ENCODE measurements at places on chromosomes 2 and 18.

DNA sequence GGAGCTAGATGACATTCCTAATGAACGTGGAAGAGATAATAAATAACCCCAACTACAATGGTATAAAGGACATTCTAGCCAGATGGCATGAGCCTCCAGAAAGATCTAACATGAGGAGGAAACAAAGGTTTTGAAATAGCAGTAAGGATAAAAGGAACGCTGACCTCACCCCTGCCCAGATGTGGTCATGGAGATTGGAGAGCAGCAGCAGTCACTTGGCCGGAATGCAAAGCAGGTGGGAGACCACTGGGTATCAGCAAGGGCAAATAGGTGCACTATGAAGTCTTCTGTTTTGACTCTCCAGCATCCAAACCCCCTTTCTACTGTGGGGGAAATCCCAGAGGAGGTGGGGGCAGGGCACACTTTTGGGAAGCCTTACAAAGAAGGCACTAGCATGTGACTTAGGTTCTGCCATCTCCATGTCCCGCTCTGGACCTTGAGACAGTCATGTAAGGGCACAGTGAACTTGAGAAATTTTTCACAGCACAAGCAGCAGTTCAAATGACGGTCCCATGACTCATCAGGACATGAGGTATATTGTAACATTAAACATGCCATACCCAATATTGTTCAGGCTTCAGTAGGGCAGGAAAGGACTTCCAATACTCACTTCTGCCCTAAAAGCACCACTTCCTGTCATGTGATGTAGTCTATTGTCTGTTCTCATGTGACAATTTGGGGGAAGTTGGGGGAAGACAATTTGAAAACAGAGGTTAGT lies 55.2 kb downstream of the METTL4 start:
- DNase-seq, result no peak

DNA sequence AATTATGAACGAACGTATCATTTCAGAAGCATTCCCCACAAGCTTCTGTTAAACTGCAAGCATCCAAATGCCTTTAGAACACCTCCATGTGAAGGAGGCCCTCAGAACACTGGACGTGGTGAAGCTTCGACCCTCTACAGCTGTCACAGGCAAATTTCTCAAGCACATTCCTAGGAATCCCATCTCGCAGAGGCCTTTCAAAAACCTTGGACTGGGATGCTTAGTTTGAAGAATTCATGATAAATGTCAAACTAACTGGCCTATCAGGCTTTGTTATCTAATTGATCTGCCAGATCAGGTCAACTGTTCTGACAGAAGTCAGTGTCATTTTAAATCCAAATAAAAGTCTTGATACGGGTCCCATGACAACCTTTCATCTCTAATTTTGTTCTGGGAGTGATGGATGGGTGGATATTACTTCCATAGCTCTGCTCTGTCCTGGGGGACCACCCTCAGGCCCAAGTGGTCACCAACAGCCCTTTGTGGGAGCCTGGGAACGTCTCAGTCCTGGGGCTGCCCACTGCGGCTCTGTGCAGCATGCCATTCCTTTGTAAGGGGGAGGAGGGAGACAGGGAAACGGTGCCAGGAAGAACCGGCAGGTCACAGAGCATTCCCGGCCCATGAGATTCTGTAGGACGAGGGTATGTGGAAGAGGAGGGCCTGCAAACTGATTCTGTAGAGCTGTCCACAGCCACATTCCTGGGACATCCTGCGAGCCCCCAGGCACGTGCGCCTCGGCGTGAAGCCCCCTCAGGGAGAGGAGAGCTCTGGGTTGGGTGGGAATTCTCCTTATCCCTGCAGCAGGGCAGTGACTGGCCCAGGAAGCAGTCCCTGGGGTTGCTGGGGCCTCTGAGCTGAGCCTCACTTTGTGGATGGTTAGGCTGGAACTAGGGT lies 59.1 kb upstream of the PXDN start:
- DNase-seq, result no peak

DNA sequence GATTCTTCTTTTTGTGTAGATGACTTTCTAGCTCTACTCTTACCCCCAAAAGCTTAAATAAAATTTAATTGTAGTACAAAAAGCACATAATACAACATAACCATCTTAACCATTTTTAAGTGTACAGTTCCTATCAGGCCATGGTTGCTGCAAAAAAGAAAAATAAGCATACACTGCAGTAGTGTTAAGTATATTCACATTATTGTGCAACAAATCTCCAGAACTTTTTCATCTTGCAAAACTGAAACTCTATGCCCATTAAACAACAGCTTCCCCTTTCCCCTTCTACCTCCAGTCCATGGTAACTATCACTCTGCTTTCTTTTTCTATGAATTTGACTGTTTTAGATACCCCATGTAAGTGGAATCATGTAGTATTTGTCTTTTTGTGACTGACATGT lies 18.1 kb downstream of the PPM1B start:
- no peak for DNase-seq

GRCh38 chr2:197328461-197328860 lies 17.9 kb upstream of the ANKRD44 start:
- no peak for DNase-seq

DNA sequence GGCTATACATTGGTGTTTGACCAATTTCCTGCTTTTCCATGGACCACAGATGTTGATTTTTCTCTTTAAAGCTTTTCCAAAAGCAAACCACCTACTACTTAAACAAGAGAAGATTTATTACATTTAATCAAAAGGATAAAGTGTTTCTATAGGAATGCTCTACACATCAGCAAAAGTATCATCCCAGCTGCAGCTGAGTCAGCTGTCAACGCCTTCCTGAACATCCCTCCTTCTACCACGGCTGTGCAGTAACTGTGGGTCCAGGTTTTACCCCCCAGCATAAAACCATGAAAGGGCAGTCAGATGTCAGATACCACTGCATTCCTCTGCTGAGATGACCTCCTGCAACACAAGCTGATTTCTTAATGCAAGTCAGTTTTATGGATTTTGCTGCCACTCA lies 524.5 kb upstream of the MEX3C start:
- DNase-seq, result no peak

DNA sequence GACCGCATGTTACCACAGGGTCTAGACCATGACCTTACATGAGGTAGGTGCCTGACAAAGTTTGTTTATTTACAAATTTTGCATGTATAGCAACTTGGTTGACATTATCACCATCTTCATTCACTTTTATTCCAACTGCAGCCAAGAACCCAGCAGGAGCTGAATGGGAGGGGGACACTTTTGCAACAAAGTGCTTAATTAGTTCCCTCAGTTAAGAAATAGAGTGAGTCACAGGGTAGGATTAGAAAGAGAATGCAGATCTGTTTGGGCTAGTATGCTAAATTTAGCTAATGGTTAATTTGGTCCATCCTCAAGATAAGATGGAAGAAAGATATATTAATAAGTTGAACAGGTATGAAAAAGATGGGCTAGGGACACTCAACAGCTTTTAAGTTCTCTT lies 678.9 kb downstream of the ARHGAP15 start:
- no peak for DNase-seq

GRCh38 chr2:35343135-35343534 lies 1012.4 kb upstream of the CRIM1 start:
- DNase-seq, result no peak

- no peak for DNase-seq
Observed at GRCh38 chr2:10137053-10137843, 14.7 kb downstream of the RRM2 start.

GRCh38 chr2:159941729-159942128 lies 120.7 kb downstream of the PLA2R1 start:
- no peak for DNase-seq

- no peak for DNase-seq
Observed at GRCh38 chr18:58806826-58807714, 57.6 kb upstream of the ZNF532 start.

GRCh38 chr18:54127759-54128378 lies 96.6 kb downstream of the MBD2 start:
- no peak for DNase-seq

DNA sequence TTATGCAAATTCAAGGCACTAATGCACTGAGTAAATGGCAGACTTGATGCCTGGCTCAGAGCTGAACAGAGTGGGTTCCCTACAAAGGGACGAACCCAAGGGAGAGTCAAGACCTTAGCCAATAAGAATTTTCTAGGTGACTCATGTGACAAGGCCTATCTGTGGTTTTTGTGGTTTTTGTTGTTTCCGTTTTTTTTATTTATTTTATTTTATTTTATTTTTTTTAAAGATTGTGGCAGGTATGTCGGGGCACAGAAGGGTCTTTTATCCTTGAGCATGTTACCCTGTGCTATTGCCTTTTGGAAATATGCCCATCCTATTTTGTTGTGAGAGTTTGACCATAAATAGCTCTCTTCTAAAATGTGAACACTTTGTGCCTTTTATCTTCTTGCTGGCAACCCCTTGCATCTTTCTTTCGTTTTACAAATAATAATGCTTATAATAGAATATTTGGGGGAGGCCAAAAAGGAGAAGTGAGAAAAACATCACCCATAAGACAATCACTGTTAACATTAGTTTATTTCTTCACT lies 113.4 kb upstream of the AQP4 start:
- no peak for DNase-seq

GRCh38 chr2:80141007-80141726 lies 163.4 kb downstream of the LRRTM1 start:
- no peak for DNase-seq

GRCh38 chr2:124112206-124112605 lies 87.1 kb downstream of the CNTNAP5 start:
- DNase-seq, result no peak

DNA sequence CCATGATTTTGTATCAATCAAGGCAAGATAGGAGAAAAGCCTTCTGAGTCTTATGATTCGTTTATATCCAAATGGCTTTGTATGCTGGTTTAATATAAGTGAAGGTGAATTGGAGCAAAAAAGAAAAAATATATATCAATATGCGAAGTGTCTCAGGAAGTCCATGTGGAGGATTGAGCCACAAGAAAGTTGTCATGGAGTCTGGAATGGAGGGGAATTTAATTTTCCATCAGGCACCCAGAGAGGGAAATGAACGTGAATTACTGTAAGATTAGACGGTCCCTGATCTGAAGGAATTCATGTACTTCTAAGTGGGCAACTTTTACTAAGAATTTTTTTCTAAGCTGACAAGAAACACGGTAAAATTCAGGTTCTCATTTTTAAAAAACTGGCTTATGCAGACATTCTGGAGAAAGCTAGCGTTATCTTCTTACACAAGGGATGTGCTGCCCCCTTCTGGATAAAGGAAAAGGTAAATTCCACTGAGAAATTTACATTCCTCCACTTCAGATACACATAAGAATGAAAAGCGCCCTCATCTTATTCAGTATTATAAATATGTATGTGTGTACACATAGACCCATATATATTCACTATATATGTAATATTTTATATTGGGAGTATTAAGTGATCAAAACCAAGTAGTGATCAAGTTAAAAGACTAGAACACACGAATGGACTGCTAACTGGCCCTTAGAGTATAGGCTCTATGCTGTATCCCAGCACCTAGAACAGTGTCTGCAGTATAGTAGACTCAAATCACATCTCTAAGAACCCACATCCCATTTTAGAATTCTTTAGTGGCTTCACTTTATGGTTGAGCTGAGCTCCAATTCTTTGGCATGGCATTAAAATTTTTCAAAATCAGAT lies 289.0 kb upstream of the TFPI start:
- DNase-seq, result no peak

DNA sequence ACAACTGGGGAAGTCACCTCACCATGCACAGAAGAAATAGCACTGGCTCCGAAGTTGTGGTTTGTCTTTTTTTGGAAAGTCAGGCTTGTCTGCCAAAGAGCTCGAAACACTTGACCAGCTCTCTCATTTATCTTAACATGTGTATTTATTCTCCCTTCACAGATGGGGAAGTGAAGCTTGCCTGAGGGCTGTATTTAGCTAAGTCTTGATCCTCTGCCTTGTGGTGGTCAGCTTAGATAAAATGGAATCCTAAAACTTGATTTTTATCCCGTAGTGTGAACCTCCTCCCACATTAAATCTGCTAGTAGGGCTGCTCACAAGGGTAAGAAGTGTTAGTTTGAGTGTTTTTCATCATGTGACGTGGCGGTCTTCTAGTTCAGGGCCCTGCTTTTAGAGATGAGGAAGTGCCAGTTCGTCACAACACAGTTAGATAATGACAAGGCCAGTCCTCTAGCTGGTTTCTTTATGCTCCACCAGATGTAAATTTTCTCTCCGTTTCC lies 89.7 kb downstream of the TMEM247 start:
- DNase-seq, result no peak

- no peak for DNase-seq
Observed at GRCh38 chr18:74380916-74381315, 65.3 kb downstream of the C18orf63 start.

GRCh38 chr2:241096979-241097378 lies 5.1 kb downstream of the MTERF4 start:
- no peak for DNase-seq

GRCh38 chr18:39305766-39306165 lies 1740.2 kb upstream of the CELF4 start:
- no peak for DNase-seq

- DNase-seq, result no peak
Observed at GRCh38 chr2:32949260-32949659, 2.5 kb downstream of the LTBP1 start.

DNA sequence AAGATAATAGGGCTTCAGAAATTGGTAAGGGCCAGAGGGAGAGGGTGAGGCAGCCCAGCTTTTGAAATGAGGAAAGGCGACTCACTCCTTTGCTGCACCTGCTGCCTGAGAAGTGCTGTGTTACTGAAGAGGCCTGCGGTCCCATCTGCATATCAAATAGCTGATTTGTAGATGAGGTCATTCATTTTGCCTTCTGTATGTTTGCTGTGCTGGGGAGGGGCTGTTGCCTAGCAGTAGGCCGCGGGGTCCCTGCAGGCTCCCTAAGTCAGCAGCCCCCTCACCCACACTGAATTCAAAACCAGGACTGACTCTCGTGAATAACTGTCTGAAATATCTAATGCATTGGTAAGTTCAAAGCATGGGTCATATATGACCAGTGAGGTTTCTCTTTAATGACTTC lies 377.2 kb downstream of the SOX11 start:
- no peak for DNase-seq

DNA sequence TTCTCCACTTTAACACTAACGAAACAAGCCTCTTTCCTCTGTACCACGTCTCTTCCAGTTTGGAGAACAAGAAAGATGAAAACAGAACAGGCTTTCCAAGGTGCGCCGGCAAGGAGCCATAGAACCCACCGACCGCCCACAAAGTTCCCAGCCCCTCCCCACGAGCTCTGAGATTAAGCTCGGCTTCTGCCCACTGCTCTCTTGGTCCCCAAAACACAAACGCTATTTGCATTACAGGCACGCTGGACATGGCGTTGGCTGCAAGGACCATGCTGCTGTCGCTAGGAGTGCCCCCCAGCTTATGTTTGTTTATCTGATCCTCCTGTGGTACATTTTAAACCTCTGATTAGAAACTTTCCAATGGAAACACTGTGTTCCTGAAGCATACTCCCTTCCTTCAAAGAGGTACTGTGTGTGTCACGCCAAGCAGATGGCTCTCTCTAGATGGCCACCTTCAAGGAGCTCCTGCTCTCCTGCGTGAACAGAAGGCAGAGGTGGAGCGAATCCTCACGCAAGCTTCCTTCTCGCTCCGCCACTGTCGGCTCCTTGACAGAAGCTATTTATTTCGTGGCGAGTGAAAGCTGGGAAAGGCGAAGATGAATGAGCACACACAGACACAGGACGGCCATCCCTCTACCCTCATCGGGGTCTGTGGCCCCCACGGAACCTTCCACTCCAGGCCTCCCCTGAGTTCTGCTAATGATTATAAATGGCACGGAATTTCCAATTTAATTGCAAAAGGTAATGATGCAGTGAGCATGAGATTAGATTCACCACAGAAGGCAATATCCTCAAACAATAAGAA lies 166.2 kb downstream of the EIPR1 start:
- DNase-seq, result no peak
